Stimulated activated CD8-positive, alpha-beta memory T cell treated with anti-CD3 and anti-CD28 coated beads, Interleukin-15, amount 100 ng/mL, for 24 hours (primary cell): ENCODE measurements at places on chromosomes 11 and 22.

DNA sequence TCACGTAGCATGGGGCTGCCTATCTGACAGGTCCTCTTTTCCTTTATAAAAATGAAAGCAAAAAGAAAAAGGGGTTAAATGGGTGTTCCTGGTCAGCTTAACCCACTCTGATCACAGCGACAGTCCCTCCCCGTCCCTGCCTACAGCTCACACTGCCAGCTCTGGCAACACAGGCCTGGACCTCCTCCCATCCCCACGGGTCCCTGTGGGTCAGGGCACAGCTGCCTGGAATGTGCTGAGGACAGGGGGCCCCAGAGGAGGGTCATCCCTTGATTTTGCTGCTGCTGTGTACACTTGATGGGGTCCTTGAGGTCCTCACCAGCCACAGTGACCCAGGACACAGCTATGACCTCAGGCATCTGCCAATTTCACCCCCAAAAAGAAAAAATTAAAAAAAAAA lies 29.6 kb upstream of the CYP2D6 start:
- DNase-seq: no peak

DNA sequence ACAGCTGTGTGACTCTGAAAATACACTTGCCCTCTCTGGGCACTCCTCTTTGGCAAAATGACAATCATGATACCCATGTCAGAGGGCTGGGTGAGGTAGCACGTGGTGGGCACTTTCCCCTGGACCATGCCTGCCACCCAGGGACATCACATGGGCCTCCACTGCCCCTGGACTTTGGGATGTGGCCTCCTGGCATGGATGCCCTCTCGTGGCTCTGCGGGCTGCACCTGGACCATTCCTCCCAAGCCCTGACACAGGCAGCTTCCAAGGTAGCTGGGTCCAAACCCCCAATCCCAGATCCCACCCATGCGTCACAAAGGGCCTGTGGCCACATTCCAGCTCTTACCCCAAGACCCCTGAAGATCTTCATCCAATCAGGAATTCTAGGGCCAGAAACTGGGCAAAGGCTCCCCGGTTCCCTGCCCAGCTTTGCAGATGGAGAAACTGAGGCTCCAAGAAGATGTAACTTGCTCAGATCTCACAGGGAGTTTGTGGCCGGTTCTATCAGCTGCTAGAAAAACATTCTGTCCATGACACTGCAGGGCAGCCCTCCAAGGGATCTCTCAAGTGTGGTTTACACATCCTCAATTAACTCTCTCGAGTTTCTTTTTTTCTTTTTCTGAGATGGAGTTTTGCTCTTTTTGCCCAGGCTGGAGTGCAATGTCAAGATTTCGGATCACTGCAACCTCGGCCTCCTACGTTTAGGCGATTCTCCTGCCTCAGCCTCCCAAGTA lies 35.4 kb upstream of the CYB5R3 start:
- no peak for DNase-seq

- DNase-seq: no peak
Measured at GRCh38 chr22:26983311-26983710, 325.9 kb downstream of the MIAT start.

GRCh38 chr11:101686514-101686913 lies 102.7 kb upstream of the TRPC6 start:
- no peak for DNase-seq

- DNase-seq: no peak
Measured at GRCh38 chr11:90373971-90374370, 151.1 kb upstream of the CHORDC1 start.

DNA sequence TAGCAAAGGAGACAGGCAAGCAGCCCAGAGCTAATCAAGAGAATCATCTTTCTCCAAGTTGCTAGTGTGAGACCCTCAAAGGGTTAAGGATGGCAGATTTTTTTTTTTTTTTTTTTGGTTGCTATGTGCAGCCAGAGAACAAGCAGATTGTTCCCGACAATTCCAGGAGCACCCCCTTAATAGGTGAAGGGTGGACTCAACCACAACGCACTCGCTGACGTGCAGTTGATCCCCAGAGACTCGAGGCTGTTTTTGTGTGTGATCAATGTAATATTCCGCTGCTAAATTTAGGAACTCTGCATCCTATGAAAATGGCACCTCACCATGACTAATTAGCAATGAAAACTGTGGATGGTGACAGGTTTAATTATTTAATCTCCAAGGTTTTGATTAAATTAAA lies 789.0 kb downstream of the KCNA4 start:
- DNase-seq: no peak

- DNase-seq: no peak
Measured at GRCh38 chr22:18075720-18076497, 1.9 kb upstream of the PEX26 start.

DNA sequence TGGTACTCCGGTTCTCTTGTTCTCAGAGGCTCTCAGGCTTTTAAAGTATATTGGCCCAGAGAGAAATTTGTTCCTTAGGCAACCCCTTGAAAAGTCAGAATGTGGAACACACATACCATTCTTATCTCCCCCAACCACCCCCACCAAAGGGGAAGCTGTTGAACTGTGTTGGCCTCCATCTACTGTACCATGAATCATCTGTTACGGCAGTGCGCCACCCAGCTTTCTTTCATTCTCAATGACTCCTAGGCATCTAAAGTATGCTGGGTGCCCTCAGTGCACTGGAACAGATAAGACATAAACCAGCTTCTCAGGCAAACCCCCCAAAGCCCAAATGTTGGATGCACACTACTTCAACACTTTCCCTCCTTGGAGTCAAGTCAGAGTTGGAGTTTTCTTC lies 696.2 kb upstream of the TENM4 start:
- no peak for DNase-seq

- DNase-seq: no peak
Measured at GRCh38 chr11:70622091-70622490, 223.8 kb downstream of the CTTN start.

DNA sequence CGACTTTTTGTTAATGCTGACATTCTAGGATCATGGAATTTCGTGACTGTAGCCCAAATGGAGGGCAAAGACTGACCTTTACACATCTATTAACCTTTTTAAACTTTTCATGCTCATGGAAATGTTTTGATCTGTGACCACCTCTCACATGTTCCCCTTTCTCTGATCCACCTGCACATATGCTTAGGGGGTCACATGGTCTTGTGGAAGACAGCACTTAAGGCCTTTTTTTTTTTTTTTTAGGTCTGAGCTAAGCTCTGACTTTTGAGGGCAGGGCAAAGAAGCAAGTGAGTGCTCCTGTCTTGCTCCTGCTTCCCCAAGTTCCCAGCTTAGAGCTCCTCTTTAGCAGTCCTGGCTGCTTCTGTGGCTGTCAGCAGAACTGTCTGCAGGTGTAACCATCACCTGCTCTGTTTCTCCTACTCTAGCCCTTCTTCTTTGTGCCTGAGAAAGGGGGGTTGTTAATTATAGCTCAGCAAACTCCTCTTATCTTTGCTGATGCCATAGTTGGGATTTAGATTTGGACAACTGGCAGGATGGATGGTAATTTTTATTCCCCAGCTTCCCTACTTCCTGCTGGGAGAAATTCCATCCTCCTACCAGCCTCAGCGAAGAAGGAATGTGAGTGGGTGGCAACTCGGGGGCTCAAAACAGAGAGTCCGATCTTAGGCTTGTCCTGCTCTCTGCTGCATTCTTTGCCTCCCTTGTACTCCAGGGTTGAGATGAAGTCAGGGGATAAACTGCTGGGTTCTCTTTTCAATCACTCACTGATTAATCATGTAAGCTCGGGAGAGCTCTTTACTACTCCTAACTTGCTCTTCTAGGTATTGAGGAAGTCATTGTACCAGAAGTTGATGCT lies 64.4 kb downstream of the GRAMD1B start:
- DNase-seq: no peak

DNA sequence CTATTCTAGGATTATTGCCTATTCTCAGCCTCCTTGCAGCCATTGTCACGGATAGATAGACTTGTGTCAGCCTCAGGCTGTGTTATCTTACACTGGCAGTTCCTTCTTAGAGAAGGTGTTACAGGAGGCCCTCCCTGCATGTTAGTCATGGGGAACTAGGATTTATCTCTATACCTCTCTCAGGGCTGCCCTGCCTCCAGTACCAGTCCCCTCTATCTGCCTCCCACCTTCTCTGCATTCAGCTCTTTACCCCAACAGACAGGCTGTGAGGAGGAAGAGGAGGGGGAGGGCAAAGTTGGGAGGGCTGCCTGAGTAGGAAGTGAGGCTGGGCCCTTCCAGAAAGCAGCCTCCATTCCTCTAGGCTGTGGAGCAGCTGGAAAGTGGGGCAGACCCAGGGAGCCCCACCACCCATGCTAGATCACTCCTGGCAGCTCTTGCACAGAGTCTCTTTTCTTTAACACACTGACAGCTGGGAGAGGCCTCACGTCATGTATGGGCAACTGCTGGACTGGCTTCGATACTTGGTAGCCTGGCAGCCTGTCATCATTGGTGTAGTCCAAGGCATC lies 2.9 kb upstream of the IL18BP start:
- DNase-seq: no peak

DNA sequence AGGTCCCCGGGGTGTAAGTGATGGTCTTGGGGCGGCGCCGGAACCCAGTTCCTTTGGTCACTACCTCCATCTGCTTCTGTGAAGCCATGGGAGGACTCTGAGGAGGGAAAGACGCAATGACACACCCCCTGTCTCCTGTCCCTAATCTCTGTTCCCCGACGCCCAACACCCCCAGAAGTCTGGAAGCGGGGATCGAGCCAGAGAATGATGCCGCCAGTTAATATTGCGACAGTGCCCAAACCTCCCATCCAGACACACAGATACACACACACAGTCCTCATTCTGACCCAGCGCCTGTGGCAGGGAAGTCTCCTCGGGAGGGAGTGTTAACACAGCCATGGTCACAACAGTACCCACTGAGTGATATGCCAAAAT lies 352 bp downstream of the C22orf23 start:
- no peak for DNase-seq

DNA sequence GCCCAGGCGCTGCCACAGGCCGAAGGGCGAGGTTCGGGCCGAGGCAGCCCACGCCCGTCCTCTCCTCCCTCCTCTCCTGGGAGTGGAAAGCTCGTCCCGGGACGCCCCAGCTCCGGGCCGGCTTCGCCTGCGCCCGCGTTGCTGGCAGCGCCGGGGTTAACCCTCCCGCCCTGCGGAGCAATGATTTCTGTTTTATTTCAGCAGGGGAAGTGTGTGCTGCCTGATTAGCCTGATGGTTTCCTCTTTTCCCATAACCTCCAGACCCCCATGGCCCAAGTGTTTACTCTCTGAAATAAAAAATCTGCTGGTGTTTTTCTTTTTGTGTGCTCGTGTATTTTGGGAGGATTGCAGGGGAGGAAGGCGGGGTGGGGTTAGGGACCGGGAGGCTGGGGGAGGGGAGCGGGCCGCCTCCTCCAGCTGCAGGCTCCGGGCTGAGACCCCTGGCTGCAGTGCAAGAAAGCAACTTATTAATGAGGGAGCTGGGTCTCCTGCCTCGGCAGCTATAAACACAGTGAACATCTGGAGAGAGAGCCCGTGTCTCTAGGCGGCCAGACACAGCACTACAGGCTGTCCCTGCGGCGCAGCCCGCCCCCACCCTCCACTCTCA lies 38.6 kb downstream of the ETS1 start:
- DNase-seq: no peak

DNA sequence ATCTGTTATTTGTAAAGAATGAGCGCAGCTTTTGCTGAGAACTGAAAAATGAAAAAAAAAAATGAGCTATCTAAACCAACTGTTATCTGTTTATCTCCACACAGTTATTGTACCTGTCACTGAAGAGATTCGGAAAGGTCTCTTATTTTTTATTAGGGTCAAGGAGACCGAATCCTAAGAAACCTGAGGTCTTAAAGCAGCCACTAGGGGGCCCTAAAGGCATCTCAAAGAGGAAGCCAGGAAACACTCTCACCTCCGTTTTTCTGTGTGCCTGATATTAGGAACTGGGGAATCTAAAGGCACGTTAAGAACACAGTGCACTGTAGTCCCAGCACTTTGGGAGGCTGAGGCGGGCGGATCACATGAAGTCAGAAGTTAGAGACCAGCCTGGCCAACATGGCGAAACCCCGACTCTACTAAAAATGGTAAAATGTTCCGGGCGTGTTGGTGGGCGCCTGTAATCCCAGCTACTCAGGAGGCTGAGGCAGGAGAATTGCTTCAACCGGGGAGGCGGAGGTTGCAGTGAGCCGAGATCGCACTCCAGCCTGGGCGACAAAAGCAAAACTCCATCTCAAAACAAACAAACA lies 3.5 kb upstream of the LARGE1 start:
- DNase-seq: no peak

DNA sequence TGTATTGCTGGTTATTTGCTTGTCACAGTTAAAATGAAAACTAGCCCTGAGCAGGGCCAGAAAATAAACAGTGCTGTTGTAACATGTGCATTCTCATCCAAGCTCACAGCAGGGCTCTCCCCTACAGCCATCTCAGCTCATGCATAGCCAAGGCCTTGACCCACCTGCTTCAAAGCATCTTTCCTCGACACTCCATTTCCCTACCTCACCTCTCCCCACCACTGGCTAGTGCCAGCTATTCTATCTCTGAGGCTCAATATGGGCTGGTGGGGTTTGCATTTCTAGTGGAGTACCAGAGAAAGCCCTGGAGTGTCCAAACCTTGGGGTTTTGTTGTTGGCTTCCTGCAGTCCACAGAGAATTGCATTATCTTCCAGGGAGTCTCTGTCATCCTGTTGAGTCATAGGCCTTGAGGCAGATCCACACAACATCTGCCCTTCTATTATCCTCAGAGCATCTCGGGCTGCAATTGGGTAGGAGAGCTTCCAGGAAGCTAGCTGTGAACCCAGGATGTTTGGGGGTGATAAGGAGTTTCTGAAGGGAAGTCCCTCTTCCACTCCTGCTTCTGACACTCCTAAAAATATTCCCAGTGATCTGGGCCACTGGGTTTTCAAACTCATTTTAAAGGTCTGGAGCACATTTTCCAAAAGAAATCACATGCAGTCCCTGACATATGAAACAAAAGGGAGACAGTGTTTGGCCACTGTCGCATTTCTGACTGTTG lies 36.1 kb upstream of the AMOTL1 start:
- DNase-seq: no peak

DNA sequence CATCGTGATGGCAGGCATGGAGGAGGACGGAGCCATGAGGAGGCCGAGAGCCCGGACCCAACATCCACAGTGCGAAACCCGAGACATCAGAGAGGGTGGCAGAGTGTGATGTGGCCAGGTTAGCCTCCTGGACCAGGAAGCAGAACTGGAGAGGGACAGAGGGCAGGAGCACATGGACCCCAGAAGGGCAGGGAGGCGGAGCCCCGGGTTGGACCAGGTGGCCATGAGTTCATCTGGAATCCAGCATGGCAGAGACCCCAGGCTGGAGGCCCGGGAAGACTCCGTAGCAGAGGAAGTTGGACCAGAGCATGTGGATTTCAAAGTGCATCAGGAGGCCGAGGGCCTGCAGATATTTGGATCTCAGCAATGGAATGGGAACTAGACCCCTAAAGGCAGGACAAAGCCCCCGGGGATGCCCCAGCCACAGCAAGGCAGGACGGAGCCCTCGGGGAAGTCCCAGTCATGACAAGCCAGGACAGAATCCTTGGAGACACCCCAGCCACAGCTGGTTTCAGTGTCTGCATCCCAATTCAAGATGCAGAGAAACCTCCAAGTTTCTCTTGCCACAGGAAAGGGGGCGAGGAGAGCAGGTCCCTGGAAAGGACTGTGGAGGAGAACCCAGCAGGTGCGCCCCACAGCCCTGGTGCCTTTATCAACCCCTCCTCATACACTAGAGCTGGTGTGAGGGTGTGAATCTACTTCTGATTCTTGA lies 1393.4 kb downstream of the BRD1 start:
- no peak for DNase-seq
